EL (cell line): ENCODE measurements at places on chromosomes 5 and 9.
A peak's percentile ranks its signal among the peaks of the same experiment; 100 is the strongest.

DNA sequence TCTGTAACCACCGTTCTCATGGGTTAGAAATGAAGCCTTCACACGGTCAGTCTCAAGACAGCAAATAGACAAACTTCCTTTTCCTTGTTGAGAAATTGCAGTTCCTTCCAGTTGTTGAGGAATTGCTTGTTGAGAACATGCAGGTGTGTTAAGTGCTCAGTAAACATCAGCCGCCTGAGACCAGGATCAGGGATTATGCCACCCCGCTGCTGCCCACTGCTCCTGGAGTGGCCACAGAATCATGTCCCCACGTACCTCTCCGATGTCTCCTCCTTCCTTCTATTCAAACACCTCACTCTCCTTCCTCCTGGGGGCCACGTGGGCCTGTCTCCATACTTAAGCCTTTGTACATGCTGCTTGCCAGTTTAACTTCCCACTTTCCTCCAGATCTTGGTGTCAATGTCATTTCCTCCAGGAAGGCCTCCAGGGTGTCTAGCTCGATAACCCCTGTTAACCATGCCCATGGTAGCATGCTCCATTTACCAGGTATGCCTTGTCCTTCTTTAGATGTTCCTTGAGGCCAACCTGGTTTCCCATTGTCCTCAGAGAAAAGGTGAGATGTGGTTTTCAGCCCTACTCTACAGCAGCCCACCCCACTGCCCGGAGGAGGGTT lies 33.8 kb upstream of the RPL26L1 start:
- no peak for DNase-seq

DNA sequence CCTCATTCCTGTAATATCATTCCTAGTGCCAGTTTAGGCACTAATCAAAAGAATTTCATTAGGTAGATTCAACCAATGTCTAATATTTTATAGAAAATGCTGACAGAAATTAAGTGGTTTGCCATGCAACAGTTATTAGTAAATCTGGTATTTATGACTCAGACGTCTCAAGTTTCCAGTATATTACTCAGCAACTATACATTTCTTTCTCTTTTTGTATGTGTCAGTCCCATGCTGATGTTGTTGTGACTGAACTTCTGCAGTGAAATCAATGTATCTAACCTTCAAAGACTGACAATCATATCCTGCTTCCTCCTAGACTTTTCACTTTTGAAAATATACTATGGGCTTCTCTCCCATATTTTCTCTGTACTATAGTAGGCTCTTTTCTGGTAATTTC lies 822.5 kb downstream of the NR2F1-AS1 start:
- peak; percentile 75 for DNase-seq

GRCh38 chr9:131237931-131238401 lies 38.3 kb downstream of the FAM78A start:
- peak; percentile 70 for DNase-seq

- no peak for DNase-seq
These were observed 13.9 kb downstream of the SLC23A1 start for GRCh38 chr5:139369181-139369580.

DNA sequence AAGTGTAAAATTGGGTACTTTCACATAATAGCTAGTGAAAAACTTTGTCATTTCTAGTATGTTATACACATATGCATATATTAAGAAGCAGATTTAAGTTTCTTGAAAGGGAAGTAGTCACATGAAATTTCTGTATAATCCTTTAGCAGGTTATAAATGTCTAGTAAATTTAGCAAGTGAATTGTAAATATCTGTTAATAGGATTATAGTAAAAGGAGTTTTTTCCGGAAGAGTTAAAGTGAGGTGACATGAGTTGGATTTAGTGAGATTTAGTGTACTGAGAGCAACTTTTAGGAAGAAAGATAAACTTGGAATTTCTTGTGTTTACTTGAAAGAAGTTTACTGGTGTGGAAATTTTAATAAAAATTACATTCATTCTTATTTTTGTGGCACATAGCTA lies 38.4 kb downstream of the SPIN1 start:
- DNase-seq = no peak

DNA sequence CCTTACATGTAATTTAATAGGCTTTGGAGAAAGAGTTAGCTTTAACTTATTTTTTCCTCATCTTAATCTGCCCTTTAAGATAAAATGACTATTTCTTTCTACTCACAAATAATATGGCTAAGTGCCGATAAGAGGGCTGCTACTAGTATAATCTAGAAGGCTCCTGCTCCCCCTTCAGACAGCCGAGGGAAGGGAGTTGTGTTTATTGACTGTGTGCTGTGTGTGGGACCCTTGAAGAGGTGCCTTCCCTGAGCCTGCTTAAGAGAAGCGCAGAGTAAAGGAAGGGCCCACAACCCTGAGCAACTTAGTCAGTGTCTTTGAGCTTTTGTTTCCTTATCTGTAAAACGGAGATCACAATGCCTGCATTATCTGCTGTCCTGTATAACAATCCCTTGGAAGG lies 28.1 kb upstream of the CKMT2 start:
- DNase-seq = no peak

DNA sequence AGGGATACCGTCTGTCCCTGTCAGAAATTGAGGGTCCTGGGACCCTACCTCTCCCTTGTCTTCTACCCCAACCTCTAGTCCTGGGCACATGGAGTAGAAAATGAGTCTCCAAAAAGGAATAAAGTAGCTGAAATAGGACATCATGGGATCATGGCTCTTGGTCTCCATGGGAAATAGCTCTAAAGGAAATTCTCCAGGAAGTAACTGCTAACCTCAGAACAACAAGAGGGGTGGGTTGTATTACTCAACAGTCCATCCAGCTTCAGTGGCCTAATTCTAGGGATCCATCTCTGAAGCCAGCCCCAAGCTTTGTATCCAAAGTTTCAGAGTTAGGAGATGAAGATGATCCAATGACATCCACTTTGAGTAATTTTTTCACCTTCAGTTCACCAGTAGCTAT lies 11.0 kb upstream of the RUSC2 start:
- no peak for DNase-seq

DNA sequence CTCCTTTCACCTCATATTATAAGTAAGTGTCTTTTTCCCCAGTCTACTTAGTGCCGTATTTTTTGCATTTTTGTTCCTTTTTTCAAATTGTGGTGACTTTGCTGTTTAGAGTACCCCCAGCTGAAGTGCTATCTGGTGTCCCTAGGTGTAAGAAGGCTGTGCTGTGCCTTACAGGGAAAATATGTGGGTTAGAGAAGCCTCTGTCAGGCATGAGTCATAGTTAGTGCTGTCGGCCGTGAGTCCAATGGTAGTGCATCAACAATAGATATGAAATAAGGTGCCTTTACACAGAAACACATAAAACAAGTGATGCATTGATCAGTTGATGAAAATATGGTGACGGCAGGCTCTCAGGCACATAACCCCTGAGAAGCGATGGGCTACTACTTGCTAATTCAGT lies 20.1 kb downstream of the SYK start:
- DNase-seq = no peak

GRCh38 chr9:132986640-132987620 lies 8.4 kb downstream of the GFI1B start:
- peak; percentile 30 for DNase-seq

GRCh38 chr9:129835860-129836223 lies 584 bp downstream of the USP20 start:
- no peak for DNase-seq

DNA sequence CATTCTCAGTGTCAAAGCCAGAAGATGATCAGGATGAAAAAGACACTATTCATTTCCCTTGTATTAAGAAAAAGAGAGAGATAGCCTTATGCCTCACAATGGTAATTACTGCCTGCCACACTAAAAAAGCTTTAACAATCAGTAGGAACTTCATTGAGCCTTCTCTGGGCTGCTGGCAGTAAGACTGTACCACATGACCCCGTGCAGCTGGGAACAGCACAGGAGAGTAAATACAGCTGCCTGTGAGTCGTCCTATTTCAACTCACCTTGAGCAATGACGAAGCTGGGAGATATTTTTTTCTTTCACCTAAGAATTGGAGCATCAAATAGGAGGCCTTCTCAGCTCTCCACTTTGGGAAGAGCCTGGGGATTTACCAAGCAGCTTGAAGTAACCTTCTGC lies 316.3 kb downstream of the GABRB2 start:
- no peak for DNase-seq

DNA sequence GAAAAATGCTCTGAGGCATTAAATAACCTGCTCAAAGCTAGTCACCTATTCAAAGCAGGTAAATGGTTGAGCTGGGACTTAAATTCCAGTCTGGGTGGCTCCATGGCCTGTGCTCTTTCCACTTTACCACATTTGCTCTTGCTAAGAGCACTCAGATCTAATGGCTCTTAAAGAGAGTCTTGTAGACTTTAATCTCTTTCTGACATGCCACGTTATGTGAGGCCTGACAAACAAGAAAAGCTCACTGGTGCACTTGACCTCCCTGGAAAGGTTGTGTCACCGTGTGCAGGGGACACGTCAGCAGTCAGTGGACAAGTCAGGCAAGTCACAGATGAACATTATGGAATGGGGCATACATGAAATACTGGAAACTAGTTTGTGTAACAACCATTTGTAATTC lies 129.9 kb upstream of the RPS23 start:
- DNase-seq = no peak

DNA sequence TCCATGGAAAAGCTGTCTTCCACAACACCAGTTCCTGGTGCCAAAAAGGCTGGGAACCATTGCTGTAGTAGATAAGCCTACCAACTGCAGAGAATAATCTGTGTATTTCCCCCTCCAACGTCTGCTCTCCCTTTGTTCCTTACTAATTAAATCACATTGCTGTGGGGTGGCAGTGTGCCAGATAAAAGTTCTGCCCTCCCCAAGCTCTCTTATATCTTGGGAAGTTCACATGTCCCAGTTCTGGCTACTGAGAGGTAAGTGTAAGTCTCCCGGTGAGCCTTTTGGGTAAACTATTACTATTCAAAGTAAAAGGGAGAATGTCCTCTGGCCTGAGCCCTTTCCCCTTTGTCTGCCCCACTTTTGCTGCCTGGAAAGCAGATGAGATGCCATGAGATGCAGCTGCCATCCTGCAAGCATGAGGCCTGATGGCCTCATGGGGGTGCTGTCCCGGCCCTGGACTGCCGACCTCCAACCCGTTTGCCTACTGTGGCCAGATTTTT lies 14.7 kb downstream of the ENC1 start:
- peak; percentile 21 for DNase-seq

DNA sequence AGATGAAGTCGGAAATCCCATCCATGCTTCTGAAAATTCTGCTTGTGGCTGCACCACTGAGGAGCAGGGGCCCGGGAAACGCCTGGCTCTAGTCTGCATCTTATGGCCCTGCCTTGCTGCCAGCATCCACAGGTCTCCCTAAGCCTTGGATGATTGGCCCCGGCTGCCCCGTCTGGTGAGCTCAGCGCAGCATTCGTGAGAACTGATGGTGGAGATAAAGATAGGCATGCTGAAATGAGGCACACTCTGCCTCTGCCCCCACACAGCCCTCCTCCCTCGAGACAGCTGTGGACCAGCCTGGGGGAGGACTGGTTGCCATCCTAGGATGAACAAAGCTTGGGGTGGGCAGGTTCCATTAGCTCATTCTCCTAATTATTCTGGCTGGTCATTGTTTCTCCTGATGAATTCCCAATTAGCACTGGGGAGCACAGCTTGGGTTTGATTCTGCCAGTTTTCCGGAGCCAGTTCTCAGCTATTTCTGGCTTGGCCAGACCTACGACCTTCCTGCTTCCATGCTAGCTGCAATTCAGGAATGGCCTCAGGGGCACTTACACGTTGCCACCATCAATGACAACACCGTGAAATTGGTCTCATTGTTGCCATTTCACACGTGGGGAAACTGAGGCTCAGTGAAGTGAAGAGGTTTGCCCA lies 62.8 kb upstream of the CPEB4 start:
- peak; percentile 74 for DNase-seq

DNA sequence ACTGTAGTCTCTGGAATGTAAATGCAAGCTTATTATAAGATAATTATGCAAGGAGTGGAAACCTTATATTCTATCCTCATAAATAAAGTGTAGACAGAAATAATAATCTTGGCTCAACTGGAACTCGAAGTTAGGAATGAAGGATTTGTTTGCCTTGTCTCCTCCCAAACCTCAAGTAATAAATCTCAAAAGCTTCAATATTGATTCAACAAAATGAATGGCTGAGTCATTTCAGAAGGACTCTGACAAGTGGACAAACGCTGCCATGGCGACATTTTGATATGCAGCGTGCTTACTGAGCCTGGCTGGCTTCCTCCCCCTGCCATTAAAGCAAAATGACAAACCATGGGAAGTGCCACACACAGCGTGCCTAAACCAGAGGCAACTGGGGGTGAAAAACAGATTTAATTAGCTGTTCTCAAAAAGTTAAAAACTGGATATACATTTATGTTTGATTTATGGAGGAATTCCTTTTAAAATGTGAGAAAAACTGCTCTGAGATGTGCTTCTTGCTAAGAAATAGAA lies 10.5 kb upstream of the ADGRV1 start:
- no peak for DNase-seq

GRCh38 chr5:158943569-158943968 lies 156.1 kb downstream of the EBF1 start:
- DNase-seq = no peak

GRCh38 chr5:39019254-39019653 lies 54.9 kb downstream of the RICTOR start:
- no peak for DNase-seq

DNA sequence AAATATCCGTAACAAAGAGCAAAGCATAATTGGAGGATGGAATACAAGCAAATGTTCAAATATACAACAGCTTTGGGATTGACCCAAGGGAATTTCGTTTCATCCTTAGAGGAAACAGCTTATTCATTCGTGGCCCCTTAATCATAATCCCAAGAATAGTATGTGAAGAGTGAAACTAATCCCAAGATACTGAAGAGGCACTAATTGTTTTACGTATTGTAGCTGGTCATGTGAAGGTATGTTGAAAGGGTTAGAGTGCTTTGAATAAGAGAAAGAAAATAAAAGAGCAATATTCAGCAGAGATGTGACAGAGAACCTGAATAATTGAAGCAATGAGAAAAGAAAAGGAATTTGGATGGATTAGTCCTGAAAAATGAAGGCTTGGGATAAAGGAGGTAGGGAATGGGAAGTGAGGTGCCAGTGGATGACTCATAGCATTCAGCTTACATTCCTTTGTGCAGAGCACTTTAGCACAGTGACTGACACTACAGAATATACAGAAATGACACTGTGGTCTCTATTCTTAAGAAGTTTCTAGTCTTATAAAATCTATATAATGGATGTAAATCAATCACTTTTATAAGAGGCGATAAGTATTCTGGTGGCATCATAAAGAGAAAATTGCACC lies 221.9 kb downstream of the TLR4 start:
- DNase-seq = peak; percentile 18

GRCh38 chr5:168800701-168801100 lies 221.5 kb upstream of the PANK3 start:
- no peak for DNase-seq
